Ascending aorta (tissue), 2 donors: ENCODE measurements at places on chromosomes 2 and 18. TPM values are rescaled to one million over a fixed set of nuclear protein-coding genes. Genes with fewer than 3 reads are reported as not detected.
A peak's percentile ranks its signal among the peaks of the same experiment; 100 is the strongest.

GRCh38 chr2:238267341-238267710 is 21.1 kb downstream of the PER2 start:
- DNase-seq = no peak

DNA sequence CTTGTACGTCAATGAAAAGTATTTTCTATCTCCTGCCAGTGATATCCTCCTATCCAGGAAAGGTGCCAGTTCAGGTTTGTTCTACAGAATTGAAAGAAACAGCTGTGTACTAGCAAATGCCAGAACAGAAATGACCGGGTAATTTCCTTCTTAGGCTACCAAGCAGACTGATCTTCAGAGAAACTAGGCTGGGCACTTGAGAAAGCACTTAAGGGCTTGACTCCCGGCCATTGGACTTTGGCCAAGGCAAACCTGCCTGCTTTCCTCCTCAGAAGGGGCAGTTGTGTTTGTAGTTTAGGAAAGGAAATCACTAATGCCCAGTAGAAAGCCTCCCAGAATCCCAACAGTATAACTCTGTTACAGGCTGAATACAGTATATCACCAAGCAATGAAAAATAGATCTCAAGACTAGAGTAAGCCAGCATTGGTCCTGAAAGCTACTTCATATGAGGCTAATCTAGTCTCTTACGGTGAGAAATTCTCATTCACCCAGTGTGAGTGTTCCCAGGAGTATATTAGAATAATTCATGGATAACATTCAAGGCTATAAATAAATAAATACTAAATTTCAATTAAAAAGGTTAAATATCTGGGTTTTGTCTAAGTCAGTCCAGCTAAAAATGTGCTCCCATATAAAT is 43.0 kb upstream of the COL5A2 start:
- DNase-seq = peak; percentile 73

DNA sequence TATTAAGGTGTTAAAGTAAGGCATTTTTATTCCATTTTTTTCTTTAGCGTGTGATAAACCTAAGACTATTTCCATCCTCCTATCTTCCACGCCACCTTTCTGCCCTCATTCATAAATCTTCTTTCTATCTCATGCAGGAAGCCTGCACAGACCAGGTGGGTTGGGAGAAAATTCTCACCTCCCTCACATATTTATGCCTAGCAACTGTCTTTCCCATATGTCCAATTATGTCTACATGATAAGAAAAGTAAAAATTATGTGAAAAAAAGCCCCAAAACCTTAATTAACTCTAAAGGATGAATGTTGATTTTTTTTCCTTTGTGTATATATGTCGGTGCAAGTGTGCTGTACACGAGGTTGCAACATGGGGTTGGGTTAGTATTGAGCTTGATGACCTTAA is 225.6 kb upstream of the GCFC2 start:
- no peak for DNase-seq

MYOM1 gene
- total RNA-seq = 7.8 TPM

- no peak for DNase-seq
Measured at GRCh38 chr18:933082-933481, 28.4 kb downstream of the ADCYAP1 start.

DNA sequence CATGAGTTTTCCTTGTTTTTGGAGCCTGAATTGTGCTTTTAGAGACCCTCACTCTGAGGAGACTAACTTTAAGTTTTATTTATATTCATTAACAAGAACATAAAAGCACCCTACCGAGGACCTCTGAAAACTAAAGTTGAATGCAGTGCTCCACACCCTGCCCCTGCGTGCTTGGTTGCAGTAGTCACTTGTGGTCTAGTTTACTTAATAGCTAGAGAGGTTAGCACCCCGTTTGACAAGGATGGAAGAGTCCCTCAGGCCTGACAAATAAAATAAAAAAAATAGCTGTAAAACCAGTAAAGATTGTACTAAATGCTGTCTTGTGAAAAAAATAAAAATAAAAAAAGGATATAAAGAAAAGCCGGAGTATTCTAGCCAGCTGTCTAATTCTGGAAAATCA is 395.2 kb downstream of the MTX2 start:
- DNase-seq = no peak

DNA sequence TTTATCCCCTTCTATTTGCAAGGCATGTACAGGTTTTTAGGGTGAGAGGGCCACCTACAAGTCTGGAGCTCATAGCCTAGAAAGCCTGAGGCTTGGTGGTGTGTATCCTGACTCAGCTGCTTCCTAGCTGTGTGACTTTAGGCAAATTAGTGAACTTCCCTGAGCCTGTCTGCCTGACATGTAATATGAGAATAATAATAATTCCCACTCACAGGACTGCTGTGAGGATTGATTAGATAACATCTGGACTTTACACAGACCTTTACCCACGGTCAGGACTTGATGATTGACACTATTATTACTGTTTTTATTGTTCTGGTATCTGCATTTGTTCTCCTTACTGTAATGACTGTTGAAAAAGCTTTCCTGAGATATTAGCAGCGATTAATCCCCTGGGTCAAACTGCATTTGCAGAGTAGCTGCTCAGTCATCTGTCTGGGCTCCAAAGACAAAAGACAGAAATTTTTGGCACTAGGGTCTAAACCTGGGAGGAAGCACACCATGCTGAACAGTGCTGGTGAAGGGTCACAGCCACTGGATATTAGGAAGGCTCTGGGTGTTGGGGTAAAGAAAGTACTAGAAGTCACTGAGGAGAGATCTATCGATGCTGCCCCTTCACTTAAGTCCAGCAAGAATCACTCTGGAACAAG is 276.5 kb upstream of the FN1 start:
- no peak for DNase-seq

KCNE4 gene
- 18.3 TPM for total RNA-seq

- DNase-seq = no peak
Measured at GRCh38 chr2:20584399-20585358, 66.2 kb downstream of the HS1BP3 start.

DNA sequence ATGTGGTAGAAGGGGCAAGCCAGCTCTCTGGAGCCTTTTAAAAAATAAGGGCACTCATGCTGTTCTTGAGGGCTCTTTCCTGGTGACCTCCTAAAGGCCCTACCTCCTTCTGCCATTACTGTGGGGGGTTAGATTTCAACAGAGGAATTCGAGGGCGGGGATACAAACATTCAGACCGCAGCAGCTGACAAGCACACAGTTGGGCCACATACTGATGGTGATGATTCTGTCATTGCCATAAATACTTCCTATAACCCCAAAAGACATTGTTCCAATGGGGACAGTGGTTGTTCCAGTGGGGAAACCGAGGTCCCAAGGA is 67.0 kb downstream of the TSHZ1 start:
- no peak for DNase-seq

NPPC gene
- total RNA-seq = not detected

DNA sequence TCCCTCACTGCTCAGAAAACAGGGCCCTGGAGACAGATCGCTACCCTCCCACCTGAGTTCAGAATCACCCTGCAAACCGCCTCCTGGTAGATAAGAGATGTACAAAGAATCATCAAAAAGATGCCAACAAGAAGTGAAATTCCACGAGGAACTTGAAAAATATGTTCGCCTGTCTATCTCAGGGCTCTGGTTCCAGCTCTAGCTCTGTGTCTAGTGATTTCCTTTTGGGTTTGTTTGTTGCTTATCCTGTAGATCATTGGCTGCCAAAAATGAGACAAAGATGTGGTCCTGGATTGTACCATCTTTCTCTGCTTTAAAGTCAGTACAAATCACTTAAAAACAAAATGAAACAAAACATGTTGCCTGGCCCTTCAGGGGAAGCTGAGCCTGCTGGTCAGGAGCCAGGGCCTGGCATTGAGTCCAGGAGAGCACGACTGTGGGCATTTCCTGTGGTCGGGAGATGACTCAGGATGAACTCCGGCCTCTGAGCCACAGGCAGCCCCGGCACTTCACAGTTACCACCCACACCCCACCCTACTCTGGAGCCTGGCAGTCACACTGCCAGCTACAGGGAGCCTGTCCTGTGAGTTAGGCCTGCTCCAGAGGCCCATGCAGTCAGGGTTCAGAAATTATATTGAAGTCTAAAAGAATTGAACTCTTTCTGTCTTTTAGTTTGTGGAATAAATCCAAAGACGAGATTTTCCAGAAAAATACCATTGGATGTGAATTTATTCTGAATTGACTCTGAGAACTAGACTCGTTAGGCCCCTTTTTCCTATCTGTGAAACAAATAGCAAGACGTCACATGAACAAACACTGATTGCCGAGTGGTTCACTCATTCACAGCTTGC is 8.0 kb upstream of the ITGB6 start:
- peak; percentile 56 for DNase-seq
